ENCODE measurements at places on chromosomes 16 and 17. TPM values are rescaled to one million over a fixed set of nuclear protein-coding genes. Genes with fewer than 3 reads are reported as not detected.

TPSG1 gene
- not detected for total RNA-seq

CFAP119 gene
- total RNA-seq: 2.7 TPM

C1QL1 gene
- not detected for total RNA-seq

TRAF4 gene
- 21.3 TPM for total RNA-seq

MCRIP1 gene
- total RNA-seq: 130 TPM

C17orf78 gene
- not detected for total RNA-seq

OR1F1 gene
- not detected for total RNA-seq

ENO3 gene
- total RNA-seq: 2.8 TPM

SLFN11 gene
- 99.2 TPM for total RNA-seq

CCL22 gene
- not detected for total RNA-seq

CMC2 gene
- total RNA-seq: 21.5 TPM

GALNS gene
- total RNA-seq: 11.6 TPM

QPRT gene
- 7.4 TPM for total RNA-seq

CD300A gene
- total RNA-seq: not detected

ENKD1 gene
- 14.1 TPM for total RNA-seq

USP31 gene
- 9.0 TPM for total RNA-seq
